ENCODE measurements at places on chromosomes 5 and 9.

- DNase-seq: peak; percentile 97
Measured at GRCh38 chr5:172802567-172803176, 31.4 kb upstream of the ERGIC1 start.

DNA sequence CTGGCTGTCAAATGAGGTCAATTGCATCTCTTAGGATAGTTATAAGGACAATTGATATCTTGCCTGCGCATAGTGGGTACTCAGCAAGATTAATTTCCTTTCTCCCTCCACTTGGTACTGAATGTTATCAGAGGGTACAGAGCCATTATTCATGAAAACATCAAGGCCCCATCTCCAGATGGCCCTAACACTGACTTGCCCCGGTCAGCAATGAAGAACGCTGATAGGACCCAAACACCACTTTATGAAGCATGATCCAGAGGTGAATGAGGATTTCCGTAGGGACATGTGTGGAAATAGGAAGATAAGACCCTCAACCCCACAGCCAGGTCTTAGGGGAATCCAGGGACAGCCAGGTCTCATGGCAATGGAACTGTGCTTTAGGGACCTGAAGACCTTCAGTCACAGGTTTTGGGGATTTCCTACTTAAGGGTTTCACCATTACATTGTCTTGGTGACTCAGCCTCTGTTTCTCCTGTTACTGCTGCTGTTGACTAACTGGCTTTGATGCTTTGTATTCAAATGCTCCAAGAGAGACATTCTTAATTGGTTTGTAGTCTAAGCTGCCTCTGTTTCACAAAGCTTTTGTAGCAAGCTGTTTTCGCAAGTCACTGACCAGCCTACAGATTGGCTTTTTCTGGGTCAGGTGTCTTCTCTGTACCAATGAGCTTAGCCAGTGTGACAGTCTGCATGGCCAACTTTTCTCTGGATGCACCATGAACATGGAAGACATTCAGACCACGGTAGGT, 35.3 kb upstream of the IQGAP2 start:
- DNase-seq: no peak

GRCh38 chr9:105191508-105192121, 52.8 kb upstream of the SLC44A1 start:
- DNase-seq: peak; percentile 70

GRCh38 chr5:122184676-122185255, 55.4 kb downstream of the ZNF474 start:
- DNase-seq: no peak

DNA sequence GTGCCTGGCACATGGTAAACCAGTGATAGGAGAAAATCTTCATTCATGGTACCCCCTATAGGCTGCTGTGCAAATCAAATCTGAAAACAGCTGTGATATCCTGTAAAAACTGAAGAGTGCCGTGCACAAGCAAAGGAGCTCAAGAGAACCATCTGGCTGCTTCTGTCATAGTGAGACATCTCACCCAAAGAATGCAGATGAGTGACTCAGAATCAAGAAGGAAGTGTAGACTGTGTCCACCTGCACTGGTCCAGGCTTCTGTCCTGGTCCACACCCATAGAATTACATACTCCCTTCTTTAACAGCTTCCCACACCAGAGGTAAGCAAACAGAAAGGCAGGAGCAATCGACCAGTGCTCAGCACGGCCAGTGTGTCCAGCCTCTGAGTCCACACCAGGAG, 195.9 kb downstream of the ASTN2 start:
- DNase-seq: no peak

DNA sequence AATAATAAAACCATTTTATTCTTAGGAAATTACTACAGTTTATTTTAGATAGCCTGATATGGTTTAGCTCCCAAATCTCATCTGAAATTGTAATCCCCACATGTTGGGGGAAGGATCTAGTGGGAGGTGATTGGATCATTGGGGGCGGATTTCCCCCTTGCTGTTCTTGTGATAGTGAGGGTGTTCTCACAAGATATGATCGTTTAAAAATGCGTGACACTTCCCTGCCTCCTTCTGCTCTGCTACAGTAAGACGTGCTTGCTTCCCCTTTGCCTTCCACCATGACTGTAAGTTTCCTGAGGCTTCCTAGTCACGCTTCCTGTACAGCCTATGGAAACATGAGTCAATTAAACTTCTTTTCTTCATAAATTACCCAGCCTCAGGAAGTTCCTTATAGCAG, 122.4 kb upstream of the FGF10 start:
- DNase-seq: no peak

DNA sequence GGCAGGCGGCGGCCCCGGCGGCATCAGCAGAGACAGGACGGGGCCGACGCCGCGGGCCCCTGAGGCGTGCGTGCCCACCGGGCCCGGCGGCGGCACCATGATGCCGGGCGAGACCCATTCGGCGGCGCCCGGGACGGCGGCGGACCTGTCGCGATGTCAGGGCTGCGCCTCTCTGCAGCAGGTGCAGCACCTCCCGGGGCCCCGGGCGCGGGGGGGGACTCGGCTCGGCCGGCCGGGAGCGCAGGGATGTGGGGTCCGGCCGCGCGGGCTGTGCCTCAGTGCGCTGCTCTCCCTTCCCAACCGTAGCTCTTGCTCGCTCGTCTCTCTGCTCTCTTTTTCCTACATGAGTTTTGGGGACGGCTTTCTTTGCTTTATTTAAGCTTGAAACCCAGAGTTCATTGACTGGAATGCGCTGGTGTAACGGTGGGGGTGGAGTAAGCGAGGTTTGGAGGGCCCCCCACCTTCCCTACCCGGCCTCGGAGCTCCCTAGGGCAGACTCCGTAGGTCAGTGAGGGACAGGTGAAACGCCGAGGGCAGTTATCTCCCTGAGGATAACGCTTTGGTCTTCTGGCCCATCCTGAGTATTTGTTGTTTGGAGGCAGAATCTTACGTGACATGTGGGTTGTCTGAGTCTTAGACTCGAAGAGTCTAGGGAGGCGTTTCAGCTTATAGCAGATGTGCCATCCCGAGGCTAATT, 490 bp downstream of the ICE1 start:
- no peak for DNase-seq

DNA sequence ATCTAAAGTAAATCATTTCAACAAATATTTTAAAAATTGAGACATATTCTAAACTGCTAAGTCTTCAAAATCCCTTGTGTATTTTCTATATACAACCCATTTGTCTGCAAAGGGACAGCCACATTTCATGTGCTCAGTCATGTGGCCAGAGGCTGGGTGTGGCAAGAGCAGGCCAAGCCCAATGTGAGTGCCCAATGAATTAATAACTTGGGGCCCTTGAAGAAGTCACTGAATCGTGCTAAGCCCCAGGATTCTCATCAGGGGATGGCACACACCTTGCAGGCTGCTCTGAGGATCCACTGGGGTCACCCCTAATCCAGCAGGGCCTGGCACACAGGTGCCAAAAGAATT, 78.2 kb upstream of the SMIM23 start:
- DNase-seq: peak; percentile 68

GRCh38 chr5:167570431-167570830, 721.0 kb upstream of the WWC1 start:
- no peak for DNase-seq

DNA sequence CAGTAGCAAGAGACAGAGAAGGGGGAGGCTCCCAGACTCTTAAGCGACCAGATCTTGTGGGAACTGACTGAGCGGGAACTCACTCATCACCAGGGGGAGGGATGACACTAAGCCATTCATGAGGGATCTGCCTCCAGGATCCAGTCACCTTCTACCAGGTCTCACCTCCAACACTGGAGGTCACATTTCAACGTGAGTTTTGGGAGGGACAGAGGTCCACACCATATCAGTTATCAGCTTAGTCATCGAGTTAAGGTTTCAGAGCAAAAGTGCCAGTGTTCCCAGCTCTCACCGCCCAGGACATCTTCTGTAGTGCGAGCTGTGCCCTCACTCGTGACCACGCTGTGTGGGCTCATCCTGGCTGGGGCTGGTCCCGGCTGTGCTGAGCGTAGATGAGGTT, 98.7 kb upstream of the CACNA1B start:
- DNase-seq: no peak

DNA sequence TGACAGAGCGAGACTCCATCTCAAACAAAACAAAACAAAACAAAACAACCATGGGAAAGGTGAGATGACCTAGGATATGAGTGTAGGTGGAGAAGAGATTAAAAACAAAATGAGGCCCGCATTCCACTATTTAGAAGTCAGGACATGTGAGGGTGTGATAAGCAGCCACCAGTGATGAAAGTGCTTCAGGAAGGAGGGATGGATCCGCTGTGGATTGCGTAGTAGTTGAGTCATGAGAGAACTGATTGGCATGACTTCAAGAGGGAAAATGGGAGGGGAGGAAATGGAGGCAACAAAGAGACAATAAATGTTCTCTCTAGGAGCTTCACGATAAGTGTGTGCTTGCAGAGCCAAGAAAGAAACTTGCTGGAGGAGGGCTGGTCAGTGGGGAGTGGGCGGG, 367.6 kb downstream of the ARL15 start:
- DNase-seq: no peak

DNA sequence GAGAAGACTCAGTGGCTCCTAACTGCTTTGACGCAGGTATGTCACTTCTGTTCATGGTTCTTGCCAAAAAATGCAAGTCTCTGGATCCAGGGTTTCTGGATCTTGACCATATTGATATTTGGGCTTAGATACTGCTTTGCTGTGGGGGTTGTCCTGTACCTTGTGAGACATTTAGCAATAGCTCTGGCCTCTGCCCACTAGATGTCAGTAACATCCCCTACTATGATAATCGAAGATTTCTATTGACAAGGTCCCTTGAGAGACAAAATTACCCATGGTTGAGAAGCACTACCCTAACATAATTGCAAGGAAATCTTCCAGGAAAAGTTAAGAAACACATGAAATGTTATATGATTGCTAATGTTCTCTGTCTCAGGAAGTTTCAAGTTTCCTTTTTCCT, 285.4 kb downstream of the TMEM232 start:
- DNase-seq: peak; percentile 65

GRCh38 chr5:10229306-10230048, 20.2 kb downstream of the ATPSCKMT start:
- peak; percentile 20 for DNase-seq

GRCh38 chr9:126038790-126039189, 287.8 kb upstream of the MVB12B start:
- no peak for DNase-seq

- DNase-seq: no peak
Measured at GRCh38 chr5:62794456-62794855, 215.8 kb downstream of the LRRC70 start.

- no peak for DNase-seq
Measured at GRCh38 chr9:28163619-28164018, 590.3 kb upstream of the C9orf72 start.

DNA sequence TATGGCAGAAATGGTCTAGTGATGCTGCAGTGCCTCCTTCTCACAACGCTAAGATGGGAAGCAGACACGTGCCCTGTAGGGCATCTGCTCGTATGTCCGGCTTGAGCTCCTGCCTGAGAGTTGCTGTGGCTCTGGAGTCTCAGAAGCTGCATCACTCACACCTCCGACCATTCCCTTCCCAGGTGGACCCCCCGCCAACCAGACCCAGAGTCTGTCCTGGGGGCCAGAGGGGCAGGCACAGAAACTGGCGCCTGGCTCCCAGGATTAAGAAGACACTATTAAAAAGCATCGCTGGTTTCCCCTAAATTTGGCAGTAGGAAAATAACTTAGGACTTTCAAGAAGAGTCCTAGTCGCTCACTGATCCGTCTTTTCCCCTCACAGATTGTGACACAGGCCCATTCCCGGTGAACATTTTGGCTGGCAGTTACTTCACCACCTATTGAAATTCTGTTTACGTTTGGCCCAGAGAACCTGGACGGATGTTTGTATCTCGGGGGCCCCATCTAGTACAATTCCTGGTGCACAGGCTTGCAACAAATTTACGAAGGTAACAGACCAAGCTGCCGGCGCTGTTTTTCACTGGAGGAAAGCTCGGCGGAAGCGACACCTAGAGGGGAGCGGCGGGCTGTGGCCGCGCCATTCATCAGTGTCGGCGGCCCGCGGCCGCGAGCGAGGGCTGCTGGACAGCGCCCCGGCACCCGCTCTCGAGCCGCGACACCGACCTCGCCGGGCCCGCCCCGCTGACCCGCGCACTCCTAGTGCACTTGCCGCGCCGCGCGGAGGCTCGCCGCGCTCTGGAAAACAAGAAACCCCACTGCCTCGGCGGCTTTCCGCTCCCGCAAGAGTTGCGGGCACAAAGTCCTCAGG, 1.6 kb downstream of the FSTL4 start:
- DNase-seq: peak; percentile 77

DNA sequence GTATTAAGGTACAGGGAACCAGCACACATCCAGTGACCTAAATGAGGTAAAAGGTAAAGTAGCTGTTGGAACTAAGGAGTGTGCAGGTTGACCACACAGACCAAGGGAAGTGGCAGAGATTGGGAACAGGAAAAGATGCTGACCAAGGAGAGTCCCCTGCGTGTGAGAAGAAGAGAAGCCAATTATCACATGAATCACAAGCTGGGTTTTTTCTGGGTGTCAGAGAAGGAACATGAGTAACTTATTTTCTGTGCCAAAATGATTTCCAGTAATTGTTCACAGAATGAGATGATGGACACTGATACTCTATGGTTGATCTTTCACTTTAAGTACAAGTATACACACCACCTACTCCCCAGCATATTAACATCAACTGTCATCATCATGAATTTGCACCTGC, 130.7 kb upstream of the ACO1 start:
- DNase-seq: no peak

GRCh38 chr9:13588151-13589033, 308.9 kb upstream of the MPDZ start:
- no peak for DNase-seq

GRCh38 chr9:96619491-96620180, at the start of gene CDC14B:
Gene CDC14B (minus strand): TSS chr9:96619843. CDS start chr9:96619378, 465 bp downstream.
- peak; percentile 91 for DNase-seq

DNA sequence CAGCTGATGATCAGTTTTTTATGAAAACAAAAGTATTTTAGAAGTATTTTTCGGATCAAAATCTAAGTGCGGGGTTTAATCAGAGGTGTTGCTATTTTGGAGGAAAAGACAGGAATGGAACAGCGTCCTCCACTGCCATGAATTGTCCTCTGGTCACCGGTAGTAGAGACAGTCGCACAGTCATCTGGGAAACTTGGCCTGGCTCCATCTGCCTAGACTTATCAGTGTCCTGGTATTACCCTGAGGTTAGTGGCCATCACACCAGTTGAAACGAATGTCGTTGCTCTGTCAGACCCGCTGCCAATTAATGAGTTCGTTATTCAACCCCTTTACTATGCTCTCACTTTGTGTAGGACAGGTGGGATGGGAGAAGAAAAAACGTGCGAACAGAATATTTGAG, 8.2 kb downstream of the TLX3 start:
- peak; percentile 57 for DNase-seq

GRCh38 chr9:21770871-21771560, 31.4 kb upstream of the MTAP start:
- DNase-seq: peak; percentile 16
